ENCODE measurements at places on chromosomes 11 and 22.

- no peak for DNase-seq
Observed at GRCh38 chr11:71488681-71489270, 35.8 kb downstream of the NADSYN1 start.

DNA sequence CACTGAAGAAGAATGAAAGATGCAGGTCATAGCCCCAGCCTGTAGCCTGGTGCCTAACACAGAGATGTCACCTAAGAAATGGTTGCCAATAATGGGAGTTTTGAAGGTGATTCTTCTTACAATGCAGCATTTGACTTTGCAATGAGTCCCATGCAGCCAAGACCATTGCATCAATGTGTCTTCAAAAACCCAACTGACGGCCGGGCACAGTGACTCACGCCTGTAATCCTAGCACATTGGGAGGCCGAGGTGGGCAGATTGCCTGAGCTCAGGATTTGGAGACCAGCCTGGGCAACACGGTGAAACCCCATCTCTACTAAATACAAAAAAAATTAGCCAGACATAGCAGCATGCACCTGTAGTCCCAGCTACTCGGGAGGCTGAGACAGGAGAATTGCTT is 89.3 kb upstream of the ASPHD2 start:
- no peak for DNase-seq

- DNase-seq: no peak
Observed at GRCh38 chr22:40421082-40421350, 50.6 kb downstream of the SGSM3 start.

DNA sequence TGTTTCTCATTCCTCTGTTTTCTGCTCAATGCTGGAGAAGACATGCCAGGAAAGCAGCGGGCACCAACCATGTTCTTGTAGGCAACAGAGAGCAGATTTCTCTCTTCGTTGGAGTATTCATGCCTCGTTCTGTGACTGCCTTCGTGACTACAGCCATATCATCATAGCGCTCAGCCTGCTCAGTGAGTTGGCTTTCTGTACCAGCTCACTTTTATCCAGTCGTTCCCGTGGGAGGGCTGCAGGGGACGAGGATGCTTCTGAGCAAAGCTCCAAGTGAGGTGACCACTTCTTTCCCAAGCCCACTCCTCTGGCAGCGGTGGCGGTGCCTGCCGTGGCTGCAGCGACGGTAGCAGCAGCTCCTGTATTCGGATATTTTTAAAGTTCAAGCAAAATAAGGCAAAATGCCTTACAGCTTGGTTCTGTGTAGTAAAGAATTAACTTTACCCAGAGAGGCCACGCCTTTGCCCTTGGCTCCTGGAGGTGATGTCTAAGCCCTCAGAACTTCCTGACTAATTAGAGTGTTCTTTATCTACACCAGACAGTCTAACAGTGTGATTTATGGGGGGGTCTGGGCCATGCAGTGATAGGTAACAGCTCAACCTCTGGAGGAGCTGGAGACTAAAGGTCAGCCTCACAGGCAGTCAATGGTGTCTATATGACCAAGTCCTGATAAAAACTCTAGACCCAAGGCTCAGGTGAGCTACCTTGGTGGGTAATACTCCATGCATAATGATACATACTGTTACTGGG is 35.3 kb downstream of the LDHAL6A start:
- DNase-seq: no peak

- no peak for DNase-seq
Observed at GRCh38 chr11:14330881-14331280, 28.1 kb downstream of the RRAS2 start.

GRCh38 chr11:128765571-128766549 is 72.0 kb downstream of the FLI1 start:
- no peak for DNase-seq

DNA sequence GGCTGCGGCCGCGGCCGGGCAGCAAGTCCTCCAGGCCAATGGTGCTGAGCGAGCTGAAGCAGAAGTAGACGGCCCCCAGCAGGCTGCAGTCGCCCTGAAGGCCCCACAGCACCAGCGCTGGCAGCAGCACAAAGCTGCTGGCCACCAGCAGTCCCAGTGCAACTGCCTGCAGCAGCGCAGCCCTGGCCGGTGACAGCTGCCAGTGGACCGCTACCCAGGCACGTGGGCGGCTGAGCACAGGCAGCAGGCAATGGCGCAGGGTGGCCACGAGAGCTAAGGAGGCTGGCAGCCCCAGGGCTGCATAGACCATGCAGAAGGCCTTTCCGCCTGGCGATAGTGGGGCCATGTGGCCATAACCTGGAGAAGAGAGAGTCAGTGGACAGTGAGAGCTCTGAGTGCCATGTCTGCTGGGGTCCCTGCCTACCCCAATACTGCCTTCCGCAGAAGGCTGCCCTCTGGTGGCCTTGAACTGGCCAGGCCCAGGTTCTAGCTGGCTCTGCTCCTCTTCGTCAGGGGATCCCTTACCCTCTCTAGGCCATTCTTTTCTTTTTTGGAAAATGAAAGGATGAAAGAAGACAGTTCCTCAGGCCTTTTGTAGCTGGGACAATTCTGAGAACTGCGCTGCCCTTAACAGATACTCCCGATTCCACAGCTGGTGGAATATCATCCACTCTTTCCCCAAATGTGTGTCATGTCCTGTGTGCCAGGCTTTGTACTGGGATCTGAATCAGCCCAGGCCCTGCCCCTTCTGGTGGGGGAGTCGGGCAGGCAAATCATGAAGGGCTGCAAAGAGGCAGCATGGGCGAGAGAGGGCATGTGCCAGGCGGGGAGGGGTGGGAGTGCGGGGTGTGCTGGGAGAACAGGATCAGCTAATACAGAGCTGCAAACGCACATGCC is 1.8 kb downstream of the KCNK7 start:
- DNase-seq: no peak

- DNase-seq: no peak
Observed at GRCh38 chr22:38221908-38222796, 20.4 kb downstream of the MAFF start.

DNA sequence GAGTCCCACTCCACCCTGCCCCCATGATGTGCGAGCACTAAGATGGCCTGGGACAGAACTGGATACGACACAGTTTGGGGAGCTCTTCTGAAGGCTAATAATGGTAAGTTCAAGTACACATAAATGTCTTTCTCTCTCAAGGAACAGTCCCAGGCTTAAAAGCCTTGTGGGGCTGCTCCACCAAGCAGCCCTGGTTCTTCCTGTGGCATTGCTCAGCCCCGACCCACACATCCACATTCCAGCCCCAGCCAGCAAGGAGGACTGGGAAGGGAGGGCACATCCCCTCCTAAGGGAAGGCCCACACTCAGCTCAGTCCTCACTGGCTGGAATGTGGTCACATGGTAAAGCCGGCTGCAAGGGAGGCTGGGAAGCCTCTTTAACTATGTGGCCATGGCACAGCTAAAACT is 13.3 kb upstream of the MB start:
- DNase-seq: no peak

- no peak for DNase-seq
Observed at GRCh38 chr11:8392166-8392565, 128.5 kb upstream of the LMO1 start.

GRCh38 chr11:70843906-70844305 is 408.5 kb downstream of the SHANK2 start:
- no peak for DNase-seq

- DNase-seq: no peak
Observed at GRCh38 chr22:32802237-32802765, 796 bp downstream of the TIMP3 start.

DNA sequence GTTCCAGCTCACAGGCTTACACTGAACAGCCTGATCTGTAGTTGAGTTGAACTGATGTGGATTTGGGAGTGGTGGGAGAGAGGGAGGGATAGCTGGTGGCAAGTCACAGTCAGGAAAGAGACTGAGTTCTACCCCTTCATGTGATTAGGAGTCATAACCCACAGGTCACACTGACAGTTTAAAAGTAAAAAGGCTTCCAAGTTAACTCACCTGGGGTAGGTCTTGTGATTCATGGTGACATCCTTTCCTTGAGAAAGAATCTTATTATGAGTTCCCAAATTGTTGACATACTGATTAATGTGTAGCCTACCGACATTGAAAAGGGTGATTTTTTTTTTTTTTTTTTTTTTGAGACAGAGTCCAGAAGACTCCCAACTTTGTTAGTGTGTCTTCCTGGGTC is 5.4 kb downstream of the IZUMO1R start:
- no peak for DNase-seq

DNA sequence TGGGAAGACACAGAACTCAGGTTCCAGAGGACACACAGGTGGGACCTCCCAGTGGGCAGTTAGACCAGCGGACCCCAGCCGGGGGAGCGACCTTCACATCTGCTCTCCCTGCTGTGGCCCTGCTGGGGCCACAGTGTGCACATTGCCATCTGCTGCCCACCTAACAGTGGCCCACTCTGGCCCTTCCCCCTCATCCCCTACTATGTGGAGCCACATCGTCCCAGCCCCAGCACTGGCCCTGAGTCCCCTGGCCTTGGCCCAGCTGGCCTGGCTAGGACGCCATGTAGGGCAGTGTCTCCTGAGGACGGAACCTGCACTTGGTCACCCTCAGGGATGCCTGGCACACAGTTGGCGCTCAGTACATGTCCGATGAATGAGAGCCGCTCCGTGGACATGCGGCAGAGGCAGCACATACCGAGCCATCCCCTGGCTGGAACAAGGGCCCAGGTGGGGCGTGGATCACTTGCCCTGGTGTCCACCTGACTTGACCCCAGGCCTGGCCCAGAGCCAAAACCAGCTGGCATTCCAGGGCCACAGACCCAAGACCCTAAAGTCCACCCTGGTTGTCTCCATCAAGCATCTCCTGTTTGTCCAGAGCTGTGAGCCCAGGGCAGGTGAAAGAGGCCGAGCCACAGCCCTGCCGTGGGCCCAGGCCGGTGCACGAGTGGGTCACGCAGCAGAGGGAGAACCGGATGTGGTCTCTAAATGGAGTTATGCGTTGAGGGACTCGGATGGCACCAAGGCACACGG is 93.1 kb upstream of the FGF3 start:
- DNase-seq: no peak

DNA sequence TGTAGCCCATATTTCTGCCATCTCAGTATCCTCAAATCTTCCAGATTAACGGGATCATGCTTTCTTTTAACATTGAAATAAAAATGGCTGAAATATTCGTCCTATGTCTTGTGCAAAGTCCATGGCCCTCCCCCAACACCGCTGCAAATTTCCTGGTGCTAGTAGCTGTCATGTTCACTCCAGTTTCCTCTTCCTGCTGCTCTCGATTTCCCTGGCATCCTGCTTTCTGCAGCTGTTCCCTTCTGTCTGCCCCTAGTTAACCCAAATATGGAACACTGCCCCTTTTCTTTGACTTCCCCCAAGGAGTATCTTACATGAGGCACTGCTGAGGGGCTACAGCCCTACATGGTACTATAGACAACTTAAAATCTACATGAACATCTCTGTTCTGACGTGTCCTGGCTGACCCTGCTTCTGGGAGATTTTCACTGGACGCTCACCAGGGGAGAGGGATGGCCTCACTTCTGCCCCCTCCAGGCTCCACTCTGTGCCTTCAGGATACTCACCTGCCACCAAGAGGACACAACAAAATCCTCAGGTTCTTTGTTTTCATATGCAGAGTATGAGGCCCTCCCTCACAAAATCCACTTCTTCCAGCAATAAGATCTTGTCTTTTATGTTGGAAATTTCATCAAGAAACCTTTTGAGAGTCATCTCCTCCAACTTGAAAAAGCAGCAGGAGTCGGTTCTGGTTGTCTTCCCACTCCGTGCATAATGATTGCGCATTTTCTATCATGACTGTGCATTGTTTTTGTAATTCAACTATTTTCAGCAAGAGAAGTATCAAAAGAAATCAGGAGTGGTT is 29.5 kb upstream of the SCUBE2 start:
- no peak for DNase-seq

- no peak for DNase-seq
Observed at GRCh38 chr22:44871782-44872181, 119.4 kb downstream of the ARHGAP8 start.

- no peak for DNase-seq
Observed at GRCh38 chr11:70575396-70576060, 177.2 kb downstream of the CTTN start.

GRCh38 chr11:14768526-14769188 is 123.4 kb downstream of the CYP2R1 start:
- no peak for DNase-seq

GRCh38 chr11:106745941-106746340 is 272.3 kb downstream of the GUCY1A2 start:
- no peak for DNase-seq

DNA sequence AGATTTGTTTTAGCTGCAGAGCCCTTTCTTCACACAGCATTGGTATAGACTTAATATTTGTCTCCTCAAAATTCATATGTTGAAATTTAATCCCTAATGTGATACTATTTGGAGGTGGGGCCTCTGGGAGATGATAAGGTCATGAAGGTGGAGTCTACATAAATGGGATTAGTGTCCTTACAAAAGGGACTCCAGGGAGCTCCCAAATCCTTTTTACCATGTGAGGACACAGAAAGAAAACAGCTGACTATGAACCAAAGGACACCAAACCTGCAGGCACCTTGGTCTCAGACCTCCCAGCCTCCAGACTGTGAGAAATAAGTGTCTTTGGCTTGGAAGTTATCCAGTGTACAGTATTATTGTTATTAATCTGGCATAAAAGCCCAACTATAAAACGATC is 10.2 kb downstream of the SLC35F2 start:
- DNase-seq: no peak

- no peak for DNase-seq
Observed at GRCh38 chr11:21501245-21501644, 691.6 kb upstream of the ANO5 start.

DNA sequence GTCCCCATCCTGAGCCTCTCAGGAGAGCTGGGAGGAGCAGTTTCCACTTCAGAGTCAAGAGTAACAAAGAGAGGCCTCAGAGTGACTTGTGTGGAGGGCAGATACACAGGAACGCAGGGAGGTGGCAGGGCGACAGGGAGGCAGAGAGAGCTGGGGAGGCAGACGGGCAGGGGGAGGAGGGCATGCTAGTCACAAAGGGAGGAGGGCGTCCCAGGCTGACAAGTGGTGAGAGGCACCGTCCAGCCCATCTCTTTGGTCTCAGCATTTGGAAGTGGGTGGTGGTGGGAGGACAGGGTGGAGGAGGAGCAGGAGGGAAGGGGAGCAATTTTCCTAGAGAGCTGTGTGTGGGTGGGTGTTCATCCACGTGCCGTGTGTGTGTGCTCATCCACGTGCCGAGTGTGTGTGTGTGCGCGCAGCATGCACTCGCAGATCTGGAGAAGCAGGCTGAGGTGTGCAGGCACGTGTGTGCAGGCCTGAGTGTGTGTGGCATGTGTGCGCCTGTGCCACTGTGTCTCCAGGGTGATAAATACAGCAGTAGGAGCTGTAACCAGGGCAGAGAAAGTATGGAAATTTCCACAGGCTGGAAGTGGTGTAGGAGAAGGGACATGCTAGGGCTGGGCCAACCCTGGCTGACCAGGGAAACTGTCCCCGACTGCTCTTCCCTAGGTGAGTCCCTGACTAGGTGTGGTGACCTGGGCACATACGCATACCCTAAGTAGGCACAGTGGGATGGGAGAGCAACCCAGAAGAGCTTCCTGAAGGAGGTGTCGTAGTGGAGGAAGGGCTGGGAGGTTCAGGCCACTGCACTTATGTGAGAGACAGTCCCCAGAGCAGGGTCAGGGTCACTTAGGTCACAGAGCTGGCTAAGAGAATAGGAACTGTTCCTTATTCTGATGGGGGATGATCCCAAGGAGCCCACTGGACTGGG is 7.3 kb upstream of the PDE2A start:
- DNase-seq: no peak

GRCh38 chr22:33806191-33806590 is 114.1 kb downstream of the LARGE1 start:
- no peak for DNase-seq
